ENCODE measurements at places on chromosomes 4 and X. TPM values are rescaled to one million over a fixed set of nuclear protein-coding genes. Genes with fewer than 3 reads are reported as not detected.
A peak's percentile ranks its signal among the peaks of the same experiment; 100 is the strongest.

GRCh38 chrX:137313627-137314026, 252.3 kb upstream of the ZIC3 start:
- DNase-seq = no peak

- DNase-seq = peak; percentile 7
These were observed 63.4 kb downstream of the NBDY start for GRCh38 chrX:56792270-56793111.

DNA sequence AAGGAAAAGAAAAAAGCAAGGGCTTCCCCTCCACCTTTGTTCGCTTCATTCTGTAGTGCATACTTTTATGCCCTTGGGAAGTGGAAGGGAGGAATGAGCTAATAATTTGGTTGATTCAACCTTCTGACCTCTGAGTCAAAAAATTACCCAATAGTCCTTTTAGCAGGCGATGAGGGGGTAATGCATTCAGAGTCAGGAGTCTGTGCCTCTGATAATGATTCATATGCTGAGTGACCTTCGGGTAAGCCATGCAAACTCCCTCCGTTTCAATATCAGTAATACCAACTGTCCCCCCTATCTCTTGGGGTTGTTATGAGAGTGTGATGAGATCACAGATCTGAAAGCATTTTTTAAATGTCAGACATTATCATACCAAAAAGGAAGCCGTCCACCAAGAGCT, 41.6 kb upstream of the ACSL4 start:
- DNase-seq = no peak

- DNase-seq = no peak
These were observed 467 bp downstream of the HSD17B11 start for GRCh38 chr4:87390551-87390890.

DNA sequence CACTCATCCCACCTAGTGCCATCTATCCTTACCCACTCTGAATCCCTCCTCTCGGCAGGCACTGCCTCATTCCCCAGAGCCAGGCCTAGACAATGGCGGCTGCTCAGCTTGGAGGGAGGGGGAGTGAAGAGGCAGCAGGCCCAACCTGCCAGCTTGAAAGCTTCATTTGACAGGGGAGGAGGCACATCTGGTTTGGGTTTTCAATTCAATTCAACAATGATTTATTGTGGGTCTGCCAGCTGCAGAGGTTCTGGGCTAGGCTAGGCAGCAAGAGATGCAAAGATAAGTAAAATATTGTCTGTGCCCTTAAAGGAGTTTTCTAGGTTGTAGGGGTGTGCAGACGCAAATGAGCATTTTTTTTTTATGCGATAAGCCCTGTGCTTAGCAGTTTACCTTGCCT, 58.5 kb downstream of the RTL9 start:
- no peak for DNase-seq

DNA sequence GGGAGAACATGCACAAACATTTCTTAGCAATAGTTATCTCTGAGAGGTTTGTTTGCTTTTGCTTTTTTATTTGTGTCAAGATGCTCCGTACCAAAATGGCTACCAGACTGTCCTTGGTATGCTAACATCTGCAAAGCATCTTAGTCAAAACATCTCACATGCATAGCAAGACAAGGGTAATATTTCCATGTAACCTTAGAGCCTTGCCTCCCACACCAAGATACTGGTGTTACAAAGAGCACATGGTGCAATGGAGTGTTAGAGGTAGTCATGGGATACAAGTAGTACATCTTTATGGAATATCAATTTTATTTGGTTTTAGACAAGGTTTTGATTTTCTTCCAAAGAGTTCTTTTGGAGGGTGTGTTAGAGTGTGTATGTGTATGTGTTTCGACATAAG, 109.7 kb downstream of the NR3C2 start:
- no peak for DNase-seq

DNA sequence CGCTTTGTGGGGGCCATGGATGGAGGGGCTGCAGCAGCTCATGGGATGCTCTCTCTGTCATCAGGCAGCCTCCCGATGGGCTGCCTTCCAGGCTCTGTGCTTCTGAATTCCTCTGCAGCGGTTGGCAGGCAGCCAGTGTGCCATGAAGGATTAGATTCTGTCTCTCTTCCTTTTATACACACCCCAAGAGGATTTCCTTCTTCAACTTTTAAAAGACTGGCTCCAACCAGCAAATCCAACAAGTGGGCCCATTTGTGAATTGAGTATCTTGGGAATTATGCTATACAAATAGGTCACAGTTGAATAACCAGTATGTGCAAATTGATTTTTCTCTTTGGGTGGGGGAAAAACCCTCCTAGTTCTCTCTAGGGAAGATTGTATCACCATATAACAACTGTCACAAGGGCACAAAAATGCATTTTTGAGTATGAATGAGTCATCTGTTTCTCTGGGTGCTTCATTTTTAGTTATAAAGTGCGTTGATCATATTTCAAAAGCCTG, 96.8 kb upstream of the FAT1 start:
- peak; percentile 56 for DNase-seq

DNA sequence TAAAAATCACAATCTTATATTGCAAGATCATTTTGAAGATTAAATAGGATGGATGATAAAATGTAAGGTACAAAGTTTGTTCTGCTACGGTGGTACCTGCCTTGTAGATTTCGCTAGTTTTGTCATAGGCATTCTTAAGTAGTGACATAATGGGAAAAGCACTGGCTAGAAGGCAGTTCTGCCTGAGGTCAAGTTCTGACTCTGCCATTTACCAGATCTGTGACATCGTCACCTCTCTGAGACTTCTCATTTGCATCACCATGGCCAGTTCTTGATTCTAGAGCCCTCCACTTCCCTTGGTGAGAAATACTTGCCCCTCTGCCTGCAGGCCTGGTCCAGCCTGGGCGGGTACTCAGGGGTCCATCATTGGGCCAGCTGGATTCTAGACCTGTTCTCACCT, 85.2 kb downstream of the HS3ST1 start:
- no peak for DNase-seq

DNA sequence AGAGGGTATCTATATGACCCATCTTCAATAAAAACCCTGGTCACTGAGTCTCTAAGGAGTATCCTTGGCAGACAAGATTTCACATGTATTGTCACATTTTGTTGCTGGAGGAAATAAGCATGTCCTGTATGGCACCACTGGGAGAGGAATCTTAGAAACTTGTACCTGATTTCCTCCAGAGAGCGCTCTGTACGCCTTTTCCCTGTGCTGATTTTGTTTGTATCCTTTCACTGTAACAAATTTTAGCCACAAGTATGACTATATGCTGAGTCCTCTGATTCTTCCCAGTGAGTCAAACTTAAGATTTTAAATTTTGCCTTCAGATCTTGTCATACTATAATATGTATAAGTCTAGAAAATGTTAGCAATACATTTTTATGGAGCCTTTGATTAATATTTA, 102.8 kb downstream of the ITIH6 start:
- DNase-seq = no peak

DNA sequence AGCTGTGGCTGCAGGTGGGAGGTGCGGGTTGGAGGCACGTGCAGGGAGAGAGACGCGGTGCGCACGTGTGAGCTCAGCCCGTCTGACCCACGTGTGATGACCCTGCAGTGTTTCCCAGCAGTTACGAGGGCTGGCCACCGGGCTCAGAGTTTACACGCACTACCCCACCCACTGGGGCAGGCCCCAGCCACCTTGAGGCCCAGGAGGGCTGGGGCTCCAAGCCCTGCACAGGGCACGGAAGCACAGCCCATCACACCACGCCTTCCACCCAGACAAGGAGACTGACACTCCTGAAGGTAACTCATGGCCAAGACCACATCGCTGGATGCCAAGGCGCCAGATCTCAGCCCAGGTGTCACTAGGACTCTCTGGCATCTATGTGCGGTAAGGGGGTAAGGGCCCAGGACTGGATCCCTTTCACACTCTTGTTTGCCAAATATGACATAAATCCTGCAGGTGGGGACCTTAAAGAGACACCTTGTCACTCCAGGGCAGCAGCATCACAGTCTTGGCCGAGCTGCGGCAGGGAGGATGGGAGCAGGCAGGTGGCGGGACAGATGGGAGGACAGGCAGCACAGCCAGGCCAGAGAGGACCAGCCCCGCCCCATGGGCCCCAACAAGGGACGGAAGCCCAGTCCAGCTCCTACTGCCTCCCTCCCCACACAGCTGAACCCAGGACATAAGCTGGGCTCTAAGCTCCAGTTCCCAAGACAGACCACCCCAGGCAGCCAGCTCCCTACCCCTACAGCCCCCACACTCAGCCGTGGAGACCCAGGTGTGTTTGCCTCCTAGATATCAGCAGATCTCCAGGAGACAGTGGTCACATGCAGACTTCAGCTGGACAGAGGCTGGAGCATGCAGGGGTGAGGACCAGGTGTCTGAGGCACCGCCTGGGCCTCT, 56.8 kb downstream of the ZFYVE28 start:
- no peak for DNase-seq

- no peak for DNase-seq
These were observed 120.7 kb downstream of the UBE2K start for GRCh38 chr4:39818646-39819045.

DNA sequence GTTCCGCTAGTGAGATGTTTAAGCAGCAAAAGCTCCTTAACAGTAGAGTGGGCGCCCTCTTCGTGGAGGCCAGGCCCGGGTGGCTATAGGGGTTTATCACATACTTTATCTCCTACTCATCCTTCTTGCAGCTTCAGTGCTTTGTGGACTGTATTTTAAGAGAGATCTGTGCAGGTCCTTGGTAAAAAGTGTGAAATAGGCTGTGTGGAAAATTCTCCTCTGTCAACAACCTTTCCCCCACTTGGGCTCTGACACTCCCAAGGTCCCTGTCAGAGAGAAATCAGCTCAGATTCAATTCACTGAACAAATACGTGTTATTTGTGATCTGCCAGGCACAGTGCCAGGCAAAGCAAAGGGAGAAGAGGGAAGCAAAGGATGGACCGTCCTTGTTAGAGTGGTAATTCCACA, 214.3 kb upstream of the PPARGC1A start:
- DNase-seq = no peak

GRCh38 chr4:7966281-7967062, 26.8 kb upstream of the AFAP1 start:
- DNase-seq = no peak

DNA sequence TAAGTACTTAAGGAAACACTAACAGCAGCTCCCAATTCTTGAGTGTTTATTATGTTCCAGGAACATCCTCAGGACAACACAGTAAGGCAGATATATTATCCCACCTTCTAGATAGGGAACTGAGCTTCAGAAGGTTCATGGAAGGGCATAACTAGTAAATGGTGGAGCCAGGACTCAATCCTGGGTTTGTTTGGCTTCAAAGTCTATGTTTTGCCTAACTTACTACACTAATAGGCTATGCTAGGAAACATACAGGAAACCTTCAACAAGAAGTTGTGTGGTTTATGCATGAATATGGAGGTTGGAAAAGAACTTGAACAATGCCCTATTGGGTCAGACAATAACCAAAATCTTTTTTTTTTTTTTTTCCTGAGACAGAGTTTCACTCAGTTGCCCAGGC, 72.5 kb upstream of the GPR34 start:
- DNase-seq = no peak

DNA sequence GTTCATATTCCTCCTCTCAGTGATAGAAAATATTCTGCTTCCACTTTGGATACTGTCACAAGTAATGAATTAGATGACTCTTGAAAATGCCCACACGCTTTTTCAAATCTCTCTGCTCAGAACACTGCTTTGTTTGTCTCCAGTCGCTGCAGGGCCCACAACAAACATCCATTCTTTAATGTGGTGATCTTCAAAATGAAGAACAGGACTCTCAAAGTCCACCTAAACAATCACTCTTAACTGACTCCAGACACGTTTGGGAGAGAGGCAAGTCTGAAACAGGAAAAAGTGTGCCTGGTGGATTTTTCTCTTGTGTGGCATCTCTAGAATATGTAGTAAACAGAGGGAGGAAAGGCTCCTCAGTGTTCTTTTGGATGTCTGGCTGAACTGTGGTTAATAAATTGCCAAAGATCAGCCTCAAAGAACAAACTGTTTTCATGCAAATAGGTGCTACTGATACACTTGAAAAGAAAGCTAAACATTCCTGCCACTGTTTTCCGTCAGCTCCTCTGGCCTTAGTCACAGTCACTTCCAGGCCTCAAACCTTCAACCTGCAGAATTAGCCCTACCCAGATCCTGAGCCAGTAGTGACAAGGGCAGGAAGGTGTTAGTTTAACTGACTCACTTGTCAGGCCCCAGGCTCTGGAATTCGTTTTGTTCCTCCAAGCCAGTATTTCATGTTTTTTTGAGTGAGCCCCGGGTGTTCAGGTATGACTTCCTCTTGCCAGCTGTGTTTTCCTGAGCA, 259.6 kb upstream of the GPC4 start:
- no peak for DNase-seq

DNA sequence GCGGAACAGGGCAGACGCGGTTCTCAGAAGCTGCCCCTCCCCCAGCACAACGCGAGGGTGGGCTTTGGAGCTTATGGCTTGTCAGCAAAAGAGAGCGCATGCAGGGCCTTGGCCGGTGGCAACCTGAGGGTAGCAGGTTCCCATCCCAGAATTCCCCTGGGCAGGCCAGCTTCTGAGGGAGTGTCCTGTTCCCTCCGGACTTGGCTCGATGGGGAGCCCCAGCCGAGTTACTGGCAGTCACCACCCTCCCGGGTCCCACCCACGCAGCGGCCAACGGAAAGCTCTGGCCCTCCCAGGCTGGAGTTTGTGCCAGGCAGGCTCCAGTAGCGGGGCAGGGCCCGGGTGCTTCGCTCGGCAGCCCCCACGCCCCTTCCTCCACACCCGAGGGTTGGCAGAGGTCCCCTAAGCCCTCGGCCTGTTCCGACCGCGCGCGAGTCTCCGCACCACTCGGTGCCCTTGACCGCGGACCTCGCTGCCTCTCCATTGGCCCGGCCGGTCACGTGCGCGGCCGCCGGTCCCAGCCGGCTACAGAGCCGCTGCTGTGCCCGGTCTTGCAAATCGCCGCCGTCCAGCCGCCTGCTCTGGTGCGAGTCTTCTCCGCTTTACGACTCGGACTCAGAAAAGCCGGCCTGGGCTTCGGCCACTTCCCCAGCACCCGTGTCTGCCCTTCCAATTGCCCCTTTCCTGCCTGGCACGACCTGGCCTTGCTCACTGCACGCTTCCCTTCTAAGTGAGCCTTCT, 20.9 kb upstream of the MTM1 start:
- no peak for DNase-seq

- no peak for DNase-seq
These were observed 129.0 kb upstream of the STX18 start for GRCh38 chr4:4670869-4671268.

GRCh38 chr4:101328063-101328602, 19.2 kb downstream of the PPP3CA start:
- DNase-seq = no peak

GRCh38 chr4:8340781-8341241, 71.3 kb downstream of the HTRA3 start:
- no peak for DNase-seq

- no peak for DNase-seq
These were observed 8.7 kb upstream of the TECRL start for GRCh38 chr4:64417974-64418373.

GRCh38 chrX:20143561-20143960, 1.9 kb upstream of the EIF1AX start:
- no peak for DNase-seq

GATA1 gene
- not detected for total RNA-seq

GRID2 gene
- total RNA-seq = 3.2 TPM

RASGEF1B gene
- 7.2 TPM for total RNA-seq

CNGA2 gene
- not detected for total RNA-seq

CYBB gene
- 0.38 TPM for total RNA-seq

JCHAIN gene
- total RNA-seq = 0.16 TPM

FRG2 gene
- not detected for total RNA-seq

NEUROG2 gene
- not detected for total RNA-seq

SLC6A8 gene
- total RNA-seq = 65.6 TPM

All from mesothelial cell of epicardium (in vitro differentiated cells).